ENCODE measurements at places on chromosomes 13 and 19. TPM values are rescaled to one million over a fixed set of nuclear protein-coding genes. Genes with fewer than 3 reads are reported as not detected.

Gene KCNN1
- 8.1 TPM for total RNA-seq

GRCh38 chr13:105519771-105520170 is 1015.7 kb downstream of the EFNB2 start:
- no peaks in the 10 kb centered on the region for H3K36me3 ChIP-seq
- H3K4me1 ChIP-seq = no peaks in the 10 kb centered on the region
- H3K4me3 ChIP-seq = no peak overlapping the region
- DNase-seq = no peak

Gene C19orf85
- total RNA-seq = 0.29 TPM

DNA sequence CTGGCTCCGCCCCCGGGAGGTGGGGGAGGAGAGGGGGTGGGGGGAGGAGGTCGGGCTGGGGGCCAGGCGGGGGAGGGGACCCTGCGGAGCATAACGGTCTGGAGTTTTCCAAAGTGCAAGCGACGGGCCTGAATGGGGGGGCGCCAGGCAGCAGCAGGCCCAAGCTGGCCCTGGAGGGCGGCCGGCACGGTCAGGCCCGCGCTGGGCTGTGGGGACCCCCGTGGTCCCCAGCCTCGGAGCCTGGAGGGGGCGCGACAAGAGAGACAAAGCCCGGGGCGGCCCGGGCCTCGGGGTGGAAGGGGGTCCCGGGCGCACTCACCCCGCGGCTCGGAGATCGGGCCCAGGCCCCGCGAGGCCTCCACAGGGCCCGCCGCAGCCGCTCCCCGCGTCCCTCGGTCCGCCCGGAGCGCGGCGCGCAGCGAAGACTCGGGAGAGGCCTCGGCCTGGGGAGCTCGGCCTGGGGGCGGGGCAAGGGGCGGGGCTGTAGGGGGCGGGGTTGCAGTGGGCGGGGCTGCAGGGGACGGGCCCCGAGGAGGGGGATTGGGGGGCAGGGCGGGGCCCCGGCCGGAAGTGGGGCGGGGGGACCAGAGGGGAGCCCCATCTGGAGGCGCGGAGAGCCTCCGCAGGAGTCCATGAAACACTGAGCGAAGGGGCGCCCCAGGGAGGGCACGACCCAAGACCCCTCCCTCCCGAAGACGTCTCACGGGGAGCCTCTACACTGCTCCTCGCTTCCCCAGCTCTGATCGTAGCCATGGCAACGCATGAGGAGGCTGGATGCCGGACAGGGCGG is 47.6 kb downstream of the PTPRS start:
- peak overlapping the region; percentile 90 for H3K27ac ChIP-seq
- DNase-seq = peak; percentile 93
- no peaks in the 10 kb centered on the region for H3K4me1 ChIP-seq
- no peaks in the 10 kb centered on the region for H3K27me3 ChIP-seq
- H3K4me3 ChIP-seq = peak overlapping the region; percentile 82
- H3K36me3 ChIP-seq = no peaks in the 10 kb centered on the region

Gene TTC9B
- not detected for total RNA-seq

- peaks cover 3% of the 10 kb centered on the region for H3K36me3 ChIP-seq
- no peaks in the 10 kb centered on the region for H3K27me3 ChIP-seq
- no peak overlapping the region for H3K4me3 ChIP-seq
- peaks cover 20% of the 10 kb centered on the region for H3K4me1 ChIP-seq
These were observed 81.3 kb upstream of the FRY start for GRCh38 chr13:31950111-31950815.

GRCh38 chr19:18435178-18435841 is 2.6 kb downstream of the ISYNA1 start:
- peaks cover 3% of the 10 kb centered on the region for H3K36me3 ChIP-seq
- no peak overlapping the region for H3K4me3 ChIP-seq
- peaks cover 22% of the 10 kb centered on the region for H3K4me1 ChIP-seq

Gene SULT2A1
- 0.18 TPM for total RNA-seq

Gene GFY
- total RNA-seq = 0.27 TPM

Measured in endodermal cell (in vitro differentiated cells).